Gastrocnemius medialis (tissue), 4 donors: ENCODE measurements at places on chromosomes 7 and 10. TPM values are rescaled to one million over a fixed set of nuclear protein-coding genes. Genes with fewer than 3 reads are reported as not detected.

FKBP6 gene
- total RNA-seq: not detected

SPDYE1 gene
- not detected for total RNA-seq

NPFFR1 gene
- not detected for total RNA-seq

RARRES2 gene
- 14.3 TPM for total RNA-seq

HEPACAM2 gene
- total RNA-seq: not detected

SLC16A9 gene
- 7.4 TPM for total RNA-seq
